GM06990 (cell line): ENCODE measurements at places on chromosomes 12 and 14.

- DNase-seq: no peak
Observed at GRCh38 chr14:36784541-36784940, 122.9 kb downstream of the PAX9 start.

DNA sequence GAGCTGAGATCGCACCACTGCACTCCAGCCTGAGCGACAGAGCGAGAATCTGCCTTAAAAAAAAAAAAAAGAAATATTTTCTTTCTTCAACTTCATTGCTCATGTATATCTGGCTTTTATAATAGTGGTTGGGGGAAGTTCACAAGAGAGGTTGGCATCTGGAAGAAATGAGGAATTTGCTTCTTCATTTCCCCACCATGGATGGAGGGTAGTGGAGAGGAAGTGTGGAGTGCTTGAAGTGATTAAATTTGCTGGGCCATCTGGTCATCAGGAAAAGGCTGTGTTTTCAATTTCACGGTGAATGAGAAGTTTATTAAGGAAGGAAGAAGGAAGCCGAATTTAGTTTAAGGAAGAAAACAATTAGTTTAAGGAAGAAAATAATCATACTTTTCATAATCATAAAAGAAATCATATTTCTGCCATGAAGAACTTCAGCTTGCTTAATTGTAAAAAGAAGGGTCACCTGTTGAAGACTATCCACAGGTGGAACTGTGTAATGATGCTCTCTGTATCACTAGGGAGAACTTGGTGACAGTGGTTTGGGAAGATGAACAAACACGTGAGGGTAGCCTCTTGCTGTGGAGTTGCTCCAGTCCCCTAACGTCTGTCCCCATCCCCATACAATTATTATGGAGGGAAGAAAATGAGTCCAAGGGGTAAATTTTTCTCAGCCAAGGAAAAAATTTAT is 197.3 kb upstream of the ARHGAP5 start:
- DNase-seq: no peak

DNA sequence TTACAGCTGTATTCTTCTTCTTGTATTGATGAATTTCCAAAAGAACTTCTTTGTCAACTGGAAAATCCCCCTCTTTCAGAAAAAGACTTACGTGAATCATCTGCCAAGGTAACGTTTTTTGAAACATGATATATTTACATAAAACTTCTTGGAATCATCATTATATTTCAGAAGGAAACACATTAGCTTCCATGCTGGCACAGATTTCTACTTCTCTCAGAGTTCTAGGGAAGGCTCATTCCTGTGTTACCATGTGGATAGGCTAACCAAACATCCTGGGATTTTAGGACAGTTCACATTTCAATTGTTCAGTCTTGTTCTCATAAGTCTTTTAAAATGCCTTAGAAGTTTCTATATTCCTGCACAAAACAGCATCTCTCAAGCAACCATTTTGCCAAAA is 120.3 kb upstream of the NEDD1 start:
- no peak for DNase-seq

DNA sequence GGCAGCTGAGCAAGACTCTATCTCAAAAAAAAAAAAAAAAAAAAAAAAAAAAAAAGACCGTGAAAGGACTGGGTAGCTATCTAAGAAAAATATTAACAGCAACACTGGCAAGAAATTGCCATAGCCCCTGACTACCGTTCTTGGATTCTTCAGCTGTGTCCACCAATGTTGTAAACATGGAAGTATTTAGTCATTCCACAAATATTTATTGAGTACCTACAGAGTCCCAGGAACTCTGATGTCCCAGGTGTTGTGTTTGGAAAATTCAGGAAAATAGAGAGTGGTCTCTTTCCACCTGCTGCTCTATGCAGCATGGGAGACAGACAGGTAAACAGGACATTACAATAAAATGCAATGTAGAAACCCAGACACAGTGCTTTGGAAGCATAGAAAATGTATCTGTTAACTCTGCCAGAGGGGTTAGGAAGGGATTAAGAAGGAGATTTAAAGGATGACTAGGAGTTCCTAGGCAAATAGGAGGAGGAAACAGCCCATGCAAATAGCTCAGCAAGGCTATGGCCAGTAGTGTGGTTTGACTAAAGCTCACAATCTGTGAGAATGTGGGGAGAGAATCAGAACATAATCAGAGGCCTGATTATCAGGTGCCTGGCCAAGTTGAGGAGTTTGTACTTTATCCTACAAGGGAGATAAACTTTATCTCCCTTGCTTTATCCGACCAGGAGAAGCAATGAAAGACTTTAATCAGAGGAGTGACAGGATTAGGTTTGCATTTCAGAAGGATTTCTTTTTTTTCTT is 2.1 kb upstream of the DLST start:
- DNase-seq: no peak

DNA sequence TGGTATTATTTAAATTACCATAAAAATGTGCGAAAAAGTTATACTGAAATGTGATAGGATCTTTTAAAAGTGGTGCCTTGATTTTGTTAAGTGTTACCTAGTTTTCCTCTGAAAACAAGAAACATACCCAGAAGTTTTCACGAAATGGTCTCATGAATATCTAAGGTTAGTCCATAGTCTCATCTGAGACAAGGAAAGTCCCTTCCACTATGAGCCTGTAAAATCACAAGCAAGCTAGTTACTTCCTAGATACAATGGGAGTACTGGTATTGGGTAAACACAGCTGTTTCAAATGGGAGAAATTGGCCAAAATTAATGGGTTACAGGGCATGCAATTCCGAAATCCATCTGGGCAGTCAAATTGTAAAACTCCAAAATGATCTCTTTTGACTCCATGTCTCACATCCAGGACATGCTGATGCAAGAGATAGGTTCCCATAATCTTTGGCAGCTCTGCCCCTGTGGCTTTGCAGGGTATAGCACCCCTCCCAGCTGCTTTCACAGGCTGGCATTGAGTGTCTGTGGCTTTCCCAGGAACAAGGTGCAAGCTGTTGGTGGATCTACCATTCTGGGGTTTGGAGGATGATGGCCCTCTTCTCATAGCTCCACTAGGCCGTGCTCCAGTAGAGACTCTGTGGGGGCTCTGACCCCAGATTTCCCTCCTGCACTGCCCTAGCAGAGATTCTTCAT is 271.4 kb downstream of the NAV3 start:
- no peak for DNase-seq

DNA sequence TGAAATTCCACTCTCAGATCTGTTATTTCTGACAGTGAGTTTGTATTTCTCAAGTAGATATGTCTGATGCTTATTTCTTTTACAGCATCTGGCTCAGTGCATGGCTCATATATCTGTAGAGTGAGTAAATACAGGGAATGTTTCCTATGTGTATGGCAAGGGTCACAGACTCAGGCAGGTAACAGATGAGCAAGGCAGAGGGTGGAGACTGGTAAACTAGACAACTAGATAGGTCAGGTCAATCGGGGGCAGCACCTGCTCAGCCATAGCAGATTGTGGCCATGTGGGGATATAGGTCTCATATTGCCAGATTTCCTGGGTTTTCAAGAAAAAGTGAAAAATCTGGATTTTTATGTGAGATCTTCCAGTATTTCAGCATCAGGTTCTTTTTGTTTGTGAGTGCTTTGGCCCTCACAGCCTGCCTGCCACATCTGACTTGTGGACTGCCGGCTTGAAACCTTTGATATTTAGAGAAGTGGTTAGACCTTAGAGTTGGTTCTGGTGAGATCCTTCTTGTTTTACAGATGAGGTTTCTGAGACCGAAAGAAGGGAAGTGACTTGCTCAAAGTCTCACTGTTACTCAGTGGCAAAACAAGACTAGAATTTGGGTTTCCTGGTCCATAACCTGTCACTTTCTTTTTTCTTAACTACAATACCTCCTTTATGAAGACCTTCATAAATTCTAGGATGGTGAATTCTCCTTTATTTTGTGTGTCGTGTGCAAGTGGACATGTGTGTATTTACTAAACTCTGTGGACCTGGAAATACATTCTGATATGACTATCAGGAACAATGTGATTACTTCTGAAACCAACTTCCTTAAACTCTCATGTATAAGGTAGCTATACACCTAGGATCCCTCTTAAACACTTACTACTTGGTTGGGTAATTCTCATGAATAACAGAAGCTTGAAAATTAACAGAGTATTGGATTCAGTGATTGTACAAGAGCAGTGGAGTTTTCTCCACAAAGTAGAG is 34.4 kb downstream of the PROX2 start:
- peak; percentile 52 for DNase-seq

DNA sequence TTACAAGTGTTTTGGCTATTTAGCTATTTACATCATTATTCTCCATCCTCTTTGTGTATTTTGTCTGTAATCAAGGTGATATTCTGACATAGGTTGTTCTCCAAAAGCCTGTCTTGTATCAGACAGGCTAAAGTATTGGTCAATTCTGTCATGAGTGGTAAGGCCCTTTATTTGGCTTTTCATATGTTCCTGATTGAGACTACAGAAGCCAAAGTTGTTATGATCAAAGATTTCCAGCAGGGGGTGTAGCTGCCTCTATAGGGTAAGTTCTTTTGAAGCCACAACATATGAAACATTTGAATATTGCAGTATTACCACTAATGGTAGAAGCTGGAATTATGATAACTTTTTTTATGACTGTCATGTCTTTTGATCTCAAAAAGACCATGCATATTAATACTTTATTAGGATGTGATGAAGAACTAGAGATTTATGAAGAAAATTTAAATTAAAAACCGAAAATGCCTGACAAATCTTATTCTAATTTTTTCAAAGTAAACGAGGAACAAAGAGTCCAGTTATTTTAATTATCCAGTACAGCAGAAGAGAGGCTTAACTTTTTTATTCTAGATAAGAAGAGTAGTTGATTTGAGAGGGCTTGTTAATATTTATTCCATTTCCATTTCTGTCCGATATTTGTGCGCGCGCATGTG is 3.4 kb upstream of the ARHGAP5 start:
- DNase-seq: peak; percentile 35

DNA sequence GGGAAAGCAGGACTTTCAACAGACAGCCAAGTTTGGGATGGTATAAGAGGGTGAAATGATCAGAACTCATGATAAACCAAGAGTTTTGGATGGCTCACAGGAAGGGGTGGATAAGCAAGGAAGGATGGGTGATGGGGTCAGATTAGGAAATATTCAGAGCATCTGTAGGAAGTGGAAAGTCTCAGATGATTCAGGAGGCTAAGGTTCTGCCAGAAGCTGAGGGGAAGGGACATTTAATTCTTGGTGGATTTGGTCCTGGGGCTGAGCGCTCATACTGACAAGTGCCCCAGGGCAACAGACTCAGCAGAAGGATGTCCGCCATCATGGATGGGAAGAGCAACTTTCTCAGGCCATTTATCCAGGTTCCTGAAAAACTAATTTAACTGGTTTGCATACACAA is 28.4 kb upstream of the BDKRB2 start:
- DNase-seq: no peak

GRCh38 chr14:72996916-72997315 is 30.0 kb downstream of the ZFYVE1 start:
- DNase-seq: no peak

- DNase-seq: no peak
Observed at GRCh38 chr12:44287545-44287944, 451.7 kb downstream of the TMEM117 start.

DNA sequence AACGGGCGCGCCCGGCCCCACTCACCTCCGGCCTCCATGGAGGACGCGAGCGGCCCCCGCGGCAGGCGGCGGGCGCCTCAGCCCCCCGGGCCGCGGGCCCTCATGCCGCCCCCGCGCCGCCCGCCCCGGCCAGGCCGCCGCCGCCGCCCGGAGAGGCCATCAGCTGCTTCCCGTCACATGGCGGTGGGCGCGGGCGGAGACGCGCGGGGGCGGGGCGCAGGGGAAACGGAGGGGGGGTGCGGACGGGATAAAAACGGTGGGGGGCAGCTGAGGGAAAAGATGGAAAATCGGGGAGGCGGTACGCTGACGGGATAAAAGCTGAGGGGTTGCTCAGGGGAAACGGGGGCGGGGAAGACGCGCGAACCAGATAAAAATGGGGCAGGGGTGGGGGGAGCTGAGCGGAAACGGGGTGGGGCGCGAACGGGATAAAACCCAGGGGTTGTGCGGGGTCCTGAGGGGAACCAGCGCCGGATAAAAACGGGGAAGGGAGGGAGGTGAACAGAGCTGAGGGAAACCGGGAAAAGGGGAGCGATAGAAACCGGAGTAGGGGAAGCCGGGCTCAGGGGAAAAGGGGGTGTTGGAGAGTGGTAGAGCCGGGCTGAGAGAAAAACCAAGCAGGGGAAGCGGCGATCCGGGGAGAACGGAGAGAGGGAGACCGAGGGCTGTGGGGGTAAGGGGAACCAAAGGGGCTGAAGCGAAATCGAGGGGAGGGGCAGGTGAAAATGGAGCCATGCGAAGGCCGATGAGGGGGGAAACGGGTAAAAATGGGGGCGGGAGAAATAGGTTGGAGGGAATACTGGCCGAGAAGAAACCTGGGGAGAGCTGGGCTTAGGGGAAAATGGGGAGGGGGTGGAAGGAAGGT is at the start of gene WSB2:
WSB2 (minus strand) TSS at position 169 of the 862 bp plus-strand sequence; CDS start at position 38, 131 bp downstream.
- peak; percentile 53 for DNase-seq

- DNase-seq: no peak
Observed at GRCh38 chr12:20314328-20314727, 54.0 kb upstream of the PDE3A start.

DNA sequence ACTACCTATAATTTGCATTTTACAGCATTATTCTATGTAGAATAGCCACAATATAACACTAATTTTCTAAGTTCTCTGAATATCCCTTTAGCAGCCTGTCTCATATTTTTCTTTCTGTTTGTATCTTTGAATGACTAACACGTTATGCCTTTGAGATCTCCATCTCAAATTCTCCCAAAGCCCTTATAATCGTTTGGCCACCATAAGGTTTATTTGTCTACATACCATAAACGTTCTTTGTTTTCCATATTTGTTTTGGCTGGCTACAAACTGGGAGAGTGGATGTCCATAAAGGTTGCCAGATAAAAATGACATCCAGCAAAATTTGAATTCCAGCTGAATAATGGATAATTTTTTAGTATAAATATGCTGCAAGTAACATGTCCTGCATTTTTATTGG is 203.7 kb downstream of the STXBP6 start:
- no peak for DNase-seq

DNA sequence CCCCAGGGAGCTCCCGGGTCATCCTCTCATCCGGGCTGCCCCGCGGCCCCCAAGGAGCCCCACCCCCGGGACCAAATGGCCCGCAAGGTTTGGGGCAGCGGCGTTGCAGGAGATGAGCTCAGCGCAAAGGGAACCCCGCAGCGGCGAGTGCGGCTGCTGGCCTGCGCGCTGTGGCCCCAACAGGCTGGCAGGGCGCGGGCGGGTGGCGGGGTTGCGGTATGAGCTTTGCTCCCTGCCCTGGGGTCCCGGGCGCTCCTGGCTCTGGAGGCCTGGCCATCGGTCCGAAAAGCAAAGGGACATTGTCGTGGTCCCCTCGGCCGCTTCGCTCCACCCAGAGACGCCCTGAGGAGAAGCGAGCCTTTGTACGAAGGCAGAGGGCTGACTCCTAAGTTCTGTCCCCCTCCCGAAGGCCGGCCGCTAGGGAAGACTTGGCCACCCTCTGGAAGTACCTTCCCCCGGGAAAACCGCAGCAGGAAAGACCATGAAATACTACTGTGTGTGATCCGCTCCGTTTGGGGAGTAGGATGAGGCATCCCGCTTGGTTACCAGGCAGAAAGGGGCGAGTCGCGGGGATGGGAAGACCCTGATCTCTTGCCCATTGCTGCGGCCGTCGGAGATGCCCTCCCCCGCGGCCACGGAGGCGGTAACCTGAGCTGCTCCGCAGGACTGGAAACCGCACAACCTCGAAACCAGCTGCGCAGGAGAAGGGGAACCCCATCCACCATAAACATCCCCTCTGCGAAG is 620 bp upstream of the NID2 start:
- peak; percentile 6 for DNase-seq
